ENCODE measurements at places on chromosomes 16 and 17.
A peak's percentile ranks its signal among the peaks of the same experiment; 100 is the strongest.

GRCh38 chr16:53054670-53055485 lies at the start of gene CHD9:
Gene CHD9 (plus strand): TSS chr16:53054991. CDS start chr16:53156090, 101,099 bp downstream.
- peak; percentile 91 for DNase-seq

GRCh38 chr16:49575346-49576172 lies 202.0 kb downstream of the C16orf78 start:
- DNase-seq, result no peak

- no peak for DNase-seq
Measured at GRCh38 chr16:79985606-79986005, 385.1 kb upstream of the MAF start.

GRCh38 chr17:40331743-40332641 lies 23.0 kb downstream of the RARA start:
- peak; percentile 52 for DNase-seq

GRCh38 chr16:69482410-69482991 lies 58.1 kb downstream of the CYB5B start:
- peak; percentile 26 for DNase-seq

DNA sequence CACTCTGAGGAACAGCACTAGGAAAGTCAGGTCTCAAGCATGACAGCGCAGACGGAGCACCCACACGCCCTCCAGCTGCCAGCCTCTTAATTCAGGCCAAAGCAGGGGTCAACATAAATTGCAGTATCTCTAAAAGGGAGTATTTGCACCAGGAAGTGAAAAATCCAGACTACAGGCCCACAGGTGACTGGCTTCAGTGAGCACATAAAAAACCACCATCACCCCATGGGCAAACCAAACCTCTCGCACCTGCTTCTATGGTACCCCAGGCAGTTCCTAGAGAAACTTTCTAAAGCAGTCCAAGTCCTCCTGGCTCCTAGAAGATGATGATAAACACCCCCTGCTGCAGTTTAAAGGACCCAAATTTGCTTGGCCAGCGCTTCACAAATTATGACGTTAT lies 129.8 kb downstream of the ZNF423 start:
- no peak for DNase-seq

Data from AG08396 (cell line).